ENCODE measurements at places on chromosomes 2 and 18.

GRCh38 chr2:169585673-169586072 is 1.5 kb downstream of the PPIG start:
- no peak for DNase-seq

DNA sequence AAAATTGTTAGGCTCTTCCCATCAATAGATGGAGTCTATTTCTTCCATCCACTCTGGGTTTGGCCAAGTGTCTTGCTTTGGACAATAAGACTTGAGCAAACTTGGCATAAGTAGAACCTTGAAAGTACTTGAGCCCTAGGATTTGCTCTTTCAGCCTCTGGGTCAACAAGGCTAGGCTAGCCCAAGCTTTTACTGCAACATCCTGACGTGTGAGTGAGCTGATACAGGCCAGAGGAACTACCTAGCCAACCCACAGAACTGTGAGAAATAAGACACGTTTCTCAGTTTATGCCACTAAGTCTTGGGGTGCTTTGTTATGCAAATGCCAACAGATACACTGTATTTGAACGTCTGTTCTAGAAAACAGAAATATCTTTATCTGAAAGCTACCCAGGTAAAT is 71.9 kb downstream of the LRP2 start:
- DNase-seq, result no peak

DNA sequence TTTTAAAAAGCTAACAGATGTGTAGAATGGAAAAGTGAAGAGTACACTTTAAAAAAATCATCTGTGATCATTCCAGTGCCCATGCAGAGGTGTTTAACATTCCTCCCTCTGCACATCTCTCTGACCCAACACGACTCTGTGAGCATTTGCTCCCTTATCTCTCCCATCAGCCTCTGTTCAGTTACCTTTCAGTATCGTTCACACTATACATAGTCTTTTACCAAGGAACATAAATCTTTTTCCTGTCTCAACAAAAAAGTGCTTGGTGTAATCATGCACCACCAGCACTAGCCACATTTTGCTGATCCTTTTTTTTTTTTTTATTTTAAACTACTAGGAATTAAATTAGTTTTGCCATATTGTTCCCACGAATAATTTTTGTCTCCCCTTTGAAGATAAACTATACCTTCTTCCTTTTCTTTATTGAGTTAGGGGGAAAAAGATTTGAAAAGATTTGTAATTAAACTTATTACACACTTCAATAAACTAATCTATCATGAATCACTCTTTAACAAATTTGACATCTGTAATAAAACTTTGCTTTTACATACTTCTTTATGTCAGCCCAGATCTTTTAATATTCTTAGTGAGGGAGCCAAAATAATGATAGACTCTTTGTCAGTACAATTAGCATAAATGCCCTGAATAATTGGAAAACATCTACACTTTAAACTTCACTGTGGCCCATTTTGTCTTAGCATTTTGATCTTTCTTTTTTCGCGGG is 489.8 kb upstream of the FANCL start:
- no peak for DNase-seq

DNA sequence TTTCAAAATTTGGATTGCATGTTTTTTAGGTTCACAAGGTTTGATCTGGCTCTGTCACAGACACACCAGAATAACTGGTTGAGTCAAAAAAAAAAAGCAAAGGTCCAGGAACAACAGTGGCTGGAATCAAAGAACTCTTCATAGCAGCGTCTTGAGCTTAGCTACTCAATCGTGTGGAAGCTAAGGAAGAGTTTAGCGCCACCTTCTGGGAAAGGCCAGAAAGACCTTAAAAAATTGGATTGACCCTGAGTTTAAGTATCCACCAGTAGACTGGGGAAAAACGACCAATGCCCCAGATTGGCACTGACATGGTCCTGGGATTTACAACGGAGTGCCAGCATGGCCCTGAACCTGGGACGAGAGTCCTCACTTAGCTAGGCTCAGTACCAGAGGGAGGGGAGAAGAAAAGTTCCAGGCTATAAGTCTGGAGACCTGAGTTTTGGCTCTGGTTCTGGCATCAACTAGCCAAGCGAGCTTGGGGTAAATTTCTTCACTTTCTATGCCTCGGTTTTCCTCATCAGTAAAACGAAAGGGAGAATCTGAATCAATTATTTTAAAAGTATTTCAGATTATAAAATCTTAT is 71.1 kb upstream of the TFCP2L1 start:
- DNase-seq, result peak; percentile 53

GRCh38 chr2:3461801-3462492 is 57.4 kb downstream of the ADI1 start:
- peak; percentile 41 for DNase-seq

- DNase-seq, result no peak
Observed at GRCh38 chr18:25097057-25097456, 254.9 kb downstream of the ZNF521 start.

- no peak for DNase-seq
Observed at GRCh38 chr2:75525434-75526310, 35.1 kb downstream of the EVA1A start.

DNA sequence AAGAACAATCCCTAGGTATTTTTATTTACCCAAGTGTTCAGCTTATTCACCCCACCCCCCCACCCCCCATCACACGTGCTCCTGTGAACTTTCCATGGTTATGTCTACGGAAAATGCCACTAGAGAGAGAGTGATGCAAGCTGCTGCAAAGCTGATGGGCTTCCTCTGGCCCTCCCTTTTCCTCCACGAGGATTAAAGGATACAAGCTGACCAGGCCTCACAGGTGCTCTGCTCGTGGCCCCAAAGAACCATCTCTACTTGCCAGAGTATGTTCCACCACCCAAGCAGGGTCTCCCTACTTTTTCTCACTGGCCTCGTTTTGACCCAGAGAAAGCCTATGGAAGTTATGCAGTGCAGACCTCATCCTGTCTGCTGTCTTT is 342.6 kb downstream of the CELF4 start:
- DNase-seq, result peak; percentile 5

- DNase-seq, result no peak
Observed at GRCh38 chr2:43302182-43302960, 76.0 kb upstream of the ZFP36L2 start.

DNA sequence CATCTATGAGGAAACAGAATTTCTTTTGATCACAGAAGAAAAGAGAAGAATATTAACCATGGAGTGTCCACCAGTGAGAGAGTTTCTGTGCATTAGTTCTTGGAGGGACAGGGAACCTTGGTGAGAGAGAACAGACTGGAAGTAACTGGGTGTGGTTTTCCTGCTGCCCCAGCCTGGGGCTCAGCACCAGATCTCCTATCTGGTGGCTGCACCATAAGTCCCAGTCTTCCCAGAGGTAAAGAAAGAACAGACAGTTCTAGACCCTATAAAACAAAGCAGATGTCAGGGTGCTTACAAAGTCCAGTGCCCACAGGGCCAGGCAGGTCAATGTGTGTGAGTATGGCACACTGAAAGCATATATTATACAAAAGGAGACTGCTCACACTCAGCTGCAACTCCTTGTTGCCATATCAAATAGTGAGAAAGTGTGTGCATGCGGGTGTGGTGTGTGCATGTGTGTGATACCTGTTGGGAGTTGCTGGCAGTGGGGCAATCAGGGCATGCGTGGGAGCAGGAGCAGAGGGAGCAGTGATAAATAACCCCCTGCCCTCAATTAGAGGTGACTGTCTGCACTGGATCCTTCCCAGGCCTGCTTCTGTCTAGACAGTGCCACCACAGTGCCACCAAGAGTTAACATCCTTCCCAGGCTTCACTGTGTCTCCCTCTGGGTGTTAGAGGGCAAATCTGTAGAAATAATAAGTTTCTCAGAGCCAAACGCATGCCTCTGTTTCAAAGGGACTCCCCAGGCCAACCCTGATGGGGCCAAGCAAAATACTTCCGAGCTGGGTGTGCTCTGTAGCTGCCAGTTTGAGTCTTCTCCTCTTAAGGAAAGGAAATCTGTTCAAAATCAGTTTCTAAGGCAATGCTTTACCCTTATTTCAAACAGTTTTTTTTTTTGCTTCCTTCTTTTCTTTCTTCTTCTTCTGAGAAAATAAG is 45.7 kb downstream of the RDH14 start:
- no peak for DNase-seq

DNA sequence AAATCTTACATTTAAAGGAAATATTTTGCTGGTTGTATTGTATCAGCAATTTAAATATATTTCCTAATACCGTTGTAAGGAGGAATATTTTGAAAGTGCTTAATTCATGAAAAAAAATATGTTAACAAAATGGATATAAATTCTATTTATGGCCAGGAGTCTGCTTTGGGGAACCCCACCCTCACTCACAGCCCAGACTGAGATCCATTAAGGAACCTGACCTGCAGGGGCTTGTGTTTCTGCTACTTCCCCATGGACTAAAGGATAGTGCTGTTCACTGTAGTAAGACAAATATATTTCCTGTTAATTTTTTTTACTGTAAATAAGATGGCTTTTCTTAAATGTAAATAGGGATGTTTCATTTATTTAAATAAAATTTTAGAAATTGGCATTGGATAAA is 221.9 kb upstream of the COL3A1 start:
- DNase-seq, result no peak

DNA sequence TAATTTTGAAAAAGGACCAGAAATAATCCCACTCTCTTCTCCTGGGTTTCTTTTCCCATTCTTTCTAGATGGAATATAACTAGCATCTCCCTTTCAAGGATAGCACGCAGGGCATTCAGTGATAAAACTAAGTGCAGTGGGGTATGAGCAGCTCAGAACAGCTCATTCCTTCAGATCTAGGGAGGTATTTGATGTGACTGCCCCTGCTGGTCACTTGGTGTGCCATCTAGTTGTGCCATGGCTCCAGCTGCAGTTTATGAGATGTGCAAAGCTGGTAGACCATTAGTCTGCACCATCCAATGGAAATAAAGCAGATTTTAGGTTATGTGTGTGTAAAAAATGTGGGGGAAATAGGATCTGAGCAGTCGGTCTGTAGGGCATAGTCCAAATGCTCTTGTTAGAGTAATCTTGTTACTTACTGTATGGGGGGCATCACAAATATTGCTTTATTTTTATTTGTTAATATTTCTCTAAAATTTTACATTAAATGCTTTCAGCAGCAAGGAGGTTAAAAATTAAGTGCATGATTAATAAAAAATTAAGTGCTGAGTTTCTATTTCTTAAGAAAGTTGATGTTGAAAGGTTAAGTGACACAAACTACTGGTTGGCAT is 38.9 kb downstream of the CTAGE1 start:
- peak; percentile 63 for DNase-seq

DNA sequence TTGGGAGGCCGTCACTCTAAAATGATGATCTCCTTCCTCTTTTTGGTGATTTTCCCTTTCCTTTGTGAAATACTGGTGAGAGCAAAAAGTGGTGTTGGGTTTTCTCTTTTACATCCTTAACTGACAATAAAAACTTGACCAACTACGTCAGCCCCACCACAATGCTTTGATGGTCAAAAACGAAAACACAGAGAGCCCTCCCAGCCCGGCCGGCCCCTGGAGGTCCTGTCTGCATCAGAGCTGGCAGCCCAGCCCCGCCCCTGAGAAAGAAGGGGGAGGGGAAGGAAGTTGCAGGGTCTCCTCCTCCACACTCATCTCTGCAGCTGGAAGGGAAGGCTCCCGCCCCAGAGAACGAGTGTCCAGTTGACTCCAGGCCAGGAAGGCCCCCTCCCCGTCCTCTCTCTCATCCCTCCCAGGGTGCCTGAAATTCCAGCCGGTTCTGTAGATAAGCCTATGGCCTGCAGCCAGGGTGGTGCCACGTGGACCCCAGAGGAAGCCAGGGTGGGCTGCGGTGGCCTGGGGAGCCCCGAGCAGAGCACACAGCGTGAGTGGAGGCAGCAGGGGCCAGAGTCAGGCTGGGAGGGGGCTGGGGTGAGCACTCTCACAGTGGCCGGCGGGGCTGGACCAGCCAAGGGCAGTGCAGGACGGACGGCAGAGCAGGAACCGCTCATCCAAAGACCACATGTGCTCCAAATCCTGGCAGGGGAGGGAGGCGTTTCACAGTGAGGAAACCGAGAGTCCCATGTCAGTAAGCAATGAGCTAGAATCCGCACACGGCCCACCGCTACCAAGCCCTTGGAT is 19.8 kb downstream of the BIN1 start:
- DNase-seq, result no peak

All from SW480 (cell line).